ENCODE measurements at places on chromosomes 1 and 21.

- H3K27me3 ChIP-seq = peaks cover 99% of the 10 kb centered on the region
- H3K36me3 ChIP-seq = no peaks in the 10 kb centered on the region
- no peak within 1 kb of the TSS for H3K27ac ChIP-seq
- peaks cover 13% of the 10 kb centered on the region for H3K4me1 ChIP-seq
- DNase-seq = no peak
Measured at GRCh38 chr1:170664093-170664827, at the start of gene PRRX1. Gene PRRX1 (plus strand): TSS chr1:170664131. CDS start chr1:170664219, 88 bp downstream.

DNA sequence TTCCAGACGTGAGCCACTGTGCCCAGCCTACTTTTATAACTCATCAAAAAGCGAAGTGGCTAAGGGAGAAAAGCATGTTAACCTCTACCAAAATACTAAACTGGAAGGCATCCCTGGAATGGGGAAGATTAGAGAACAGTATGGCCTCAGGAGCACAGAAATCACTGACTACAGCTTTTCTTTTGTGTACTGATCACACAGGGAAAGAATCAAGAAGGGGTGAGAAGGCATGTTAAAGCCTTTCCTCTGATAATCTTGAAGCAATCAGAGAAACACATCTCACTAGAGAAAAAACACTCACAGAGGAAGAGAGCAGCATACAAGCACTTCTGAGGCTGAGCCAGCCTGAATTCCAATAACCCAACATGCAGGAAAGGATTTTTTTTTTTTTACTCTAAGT lies 10.7 kb downstream of the PCAT6 start:
- no peak for DNase-seq
- H3K27me3 ChIP-seq = peaks cover 29% of the 10 kb centered on the region
- peak overlapping the region; percentile 7 for H3K27ac ChIP-seq
- no peaks in the 10 kb centered on the region for H3K36me3 ChIP-seq

GRCh38 chr1:89312572-89312971 lies 39.9 kb upstream of the GBP5 start:
- DNase-seq = no peak
- H3K27me3 ChIP-seq = no peaks in the 10 kb centered on the region
- peaks cover 3% of the 10 kb centered on the region for H3K4me1 ChIP-seq
- no peak overlapping the region for H3K27ac ChIP-seq
- no peaks in the 10 kb centered on the region for H3K36me3 ChIP-seq
- H3K4me3 ChIP-seq = no peak overlapping the region

DNA sequence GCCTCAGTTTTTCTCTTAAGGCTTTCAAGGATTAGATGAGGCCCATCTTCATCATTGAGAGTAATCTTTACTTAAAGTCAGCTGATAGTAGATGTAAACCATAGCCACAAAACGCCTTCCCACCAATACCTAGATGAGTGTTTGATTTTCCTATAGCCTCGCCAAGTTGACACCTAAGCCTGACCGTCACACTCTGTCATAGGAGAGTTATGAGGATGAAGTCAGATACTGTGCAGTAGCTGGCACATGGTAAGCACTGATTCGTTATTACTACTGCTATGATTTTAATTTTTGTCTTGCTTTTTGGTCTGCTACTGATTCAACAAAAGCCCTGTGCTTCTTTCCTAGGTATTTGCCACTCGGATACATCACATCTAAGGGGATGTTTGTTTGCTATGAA lies 395.5 kb downstream of the RPS6KC1 start:
- DNase-seq = no peak
- no peak overlapping the region for H3K27ac ChIP-seq
- H3K36me3 ChIP-seq = no peaks in the 10 kb centered on the region
- no peaks in the 10 kb centered on the region for H3K27me3 ChIP-seq

GRCh38 chr1:20936621-20937020 lies 149.5 kb upstream of the HP1BP3 start:
- peaks cover 42% of the 10 kb centered on the region for H3K36me3 ChIP-seq
- no peak for DNase-seq
- H3K4me1 ChIP-seq = no peaks in the 10 kb centered on the region
- no peak overlapping the region for H3K27ac ChIP-seq
- H3K4me3 ChIP-seq = no peak overlapping the region
- H3K27me3 ChIP-seq = no peaks in the 10 kb centered on the region

- no peaks in the 10 kb centered on the region for H3K4me1 ChIP-seq
- no peak for DNase-seq
- H3K36me3 ChIP-seq = no peaks in the 10 kb centered on the region
- no peaks in the 10 kb centered on the region for H3K27me3 ChIP-seq
Measured at GRCh38 chr1:97780884-97781283, 139.9 kb downstream of the DPYD start.

GRCh38 chr1:151512326-151512725 lies 1.1 kb downstream of the CGN start:
- DNase-seq = no peak

DNA sequence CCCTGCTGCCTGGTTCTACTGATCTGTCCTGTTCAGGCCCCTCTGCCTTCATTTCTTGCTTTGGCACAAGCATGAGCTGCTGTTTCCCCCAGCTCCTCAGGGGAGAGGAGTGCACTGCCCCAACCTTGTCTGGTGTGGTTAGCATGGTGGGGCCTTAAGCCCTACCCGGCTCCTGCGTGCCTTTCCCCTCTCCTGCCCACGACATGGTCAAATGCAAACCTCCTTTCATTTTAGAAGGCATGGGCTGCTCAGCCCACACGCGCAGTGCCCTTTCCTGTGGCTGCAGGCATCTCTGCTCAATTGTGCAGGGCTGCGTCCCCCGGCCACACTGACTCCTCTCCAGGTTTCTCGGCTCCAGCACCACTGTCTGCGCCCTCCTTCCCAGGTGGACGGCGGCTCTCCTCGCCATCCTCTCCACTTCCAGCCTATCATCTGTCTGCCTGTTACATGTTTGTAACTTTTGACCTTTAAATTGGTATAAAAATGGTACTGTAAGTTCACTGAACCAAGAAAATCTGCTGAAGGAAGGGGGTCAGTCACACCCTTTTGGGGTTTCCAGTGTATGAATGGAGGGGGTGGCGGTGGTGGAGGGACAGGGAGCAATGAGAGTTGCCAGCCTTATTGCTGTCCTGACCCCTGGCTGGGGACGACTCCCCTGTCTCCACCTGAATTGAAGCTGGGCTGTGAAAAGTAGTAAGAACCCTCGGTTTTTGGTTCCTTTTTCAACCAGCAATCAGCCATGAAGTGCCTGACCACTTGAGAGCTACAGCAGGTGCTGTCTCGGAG lies 5.1 kb downstream of the PDE9A start:
- no peak for DNase-seq
- peaks cover 27% of the 10 kb centered on the region for H3K36me3 ChIP-seq
- H3K4me1 ChIP-seq = peaks cover 8% of the 10 kb centered on the region
- peaks cover 8% of the 10 kb centered on the region for H3K27me3 ChIP-seq

DNA sequence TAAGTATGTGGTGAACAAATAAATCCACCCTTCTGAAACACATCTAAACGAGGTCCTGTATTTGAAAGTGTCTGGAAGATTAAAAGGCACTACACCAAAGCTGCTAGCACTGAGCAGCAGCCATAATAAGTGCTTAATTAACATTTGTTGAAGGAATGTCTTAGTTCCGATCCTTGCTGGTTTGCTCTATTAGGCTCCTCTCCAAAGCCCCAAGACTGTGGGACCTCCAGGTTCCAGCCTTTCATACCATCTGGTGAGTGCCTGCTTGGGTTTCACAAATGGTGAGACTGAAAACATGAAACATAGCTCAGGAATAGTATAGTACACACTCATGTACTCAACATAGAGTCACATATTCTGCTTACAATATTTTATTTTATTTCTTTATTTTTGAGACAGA lies 640 bp upstream of the CYP2J2 start:
- peaks cover 2% of the 10 kb centered on the region for H3K4me1 ChIP-seq
- H3K27me3 ChIP-seq = peaks cover 3% of the 10 kb centered on the region
- no peak overlapping the region for H3K27ac ChIP-seq
- DNase-seq = no peak

- H3K4me1 ChIP-seq = peaks cover 35% of the 10 kb centered on the region
- no peaks in the 10 kb centered on the region for H3K36me3 ChIP-seq
- no peak overlapping the region for H3K27ac ChIP-seq
- no peak for DNase-seq
Measured at GRCh38 chr1:208183977-208184911, 59.9 kb downstream of the PLXNA2 start.

- H3K36me3 ChIP-seq = no peaks in the 10 kb centered on the region
- no peak overlapping the region for H3K4me3 ChIP-seq
- no peak overlapping the region for H3K27ac ChIP-seq
- peaks cover 22% of the 10 kb centered on the region for H3K4me1 ChIP-seq
- peaks cover 2% of the 10 kb centered on the region for H3K27me3 ChIP-seq
- DNase-seq = no peak
Measured at GRCh38 chr1:169103480-169103893, 3.0 kb upstream of the ATP1B1 start.

- H3K4me1 ChIP-seq = no peaks in the 10 kb centered on the region
- no peaks in the 10 kb centered on the region for H3K27me3 ChIP-seq
- no peaks in the 10 kb centered on the region for H3K36me3 ChIP-seq
- DNase-seq = no peak
- H3K4me3 ChIP-seq = no peak overlapping the region
- no peak overlapping the region for H3K27ac ChIP-seq
Measured at GRCh38 chr1:29583727-29584126, 347.4 kb downstream of the PTPRU start.

GRCh38 chr1:206706298-206706791 lies 21.6 kb downstream of the MAPKAPK2 start:
- H3K27ac ChIP-seq = no peak overlapping the region
- H3K36me3 ChIP-seq = no peaks in the 10 kb centered on the region
- peak; percentile 36 for DNase-seq

DNA sequence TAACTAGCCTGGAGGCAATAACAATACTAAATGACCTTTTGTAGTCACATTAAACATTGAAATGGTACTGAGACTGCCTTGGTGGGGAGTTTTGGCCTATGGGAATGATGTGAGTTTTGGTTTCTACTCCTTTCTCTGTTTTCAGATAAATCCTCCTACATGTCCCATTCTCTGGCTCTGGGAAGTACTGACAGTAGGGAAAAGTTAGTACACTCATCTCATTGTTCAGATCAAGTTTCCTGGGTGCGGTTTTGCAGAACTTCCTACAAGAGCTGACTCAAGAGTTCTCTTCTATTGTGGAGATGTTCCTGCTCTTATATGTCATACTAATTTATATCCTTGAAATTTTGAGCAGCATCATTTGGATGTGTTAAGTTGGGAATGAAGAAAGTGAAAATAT lies 74.2 kb upstream of the MACF1 start:
- no peak overlapping the region for H3K4me3 ChIP-seq
- H3K36me3 ChIP-seq = peaks cover 18% of the 10 kb centered on the region
- H3K27me3 ChIP-seq = no peaks in the 10 kb centered on the region
- peak overlapping the region; percentile 15 for H3K27ac ChIP-seq
- no peak for DNase-seq

- H3K4me3 ChIP-seq = no peak overlapping the region
- no peaks in the 10 kb centered on the region for H3K36me3 ChIP-seq
- H3K4me1 ChIP-seq = peaks cover 9% of the 10 kb centered on the region
- DNase-seq = no peak
Measured at GRCh38 chr1:157000686-157001085, 44.9 kb downstream of the ARHGEF11 start.

DNA sequence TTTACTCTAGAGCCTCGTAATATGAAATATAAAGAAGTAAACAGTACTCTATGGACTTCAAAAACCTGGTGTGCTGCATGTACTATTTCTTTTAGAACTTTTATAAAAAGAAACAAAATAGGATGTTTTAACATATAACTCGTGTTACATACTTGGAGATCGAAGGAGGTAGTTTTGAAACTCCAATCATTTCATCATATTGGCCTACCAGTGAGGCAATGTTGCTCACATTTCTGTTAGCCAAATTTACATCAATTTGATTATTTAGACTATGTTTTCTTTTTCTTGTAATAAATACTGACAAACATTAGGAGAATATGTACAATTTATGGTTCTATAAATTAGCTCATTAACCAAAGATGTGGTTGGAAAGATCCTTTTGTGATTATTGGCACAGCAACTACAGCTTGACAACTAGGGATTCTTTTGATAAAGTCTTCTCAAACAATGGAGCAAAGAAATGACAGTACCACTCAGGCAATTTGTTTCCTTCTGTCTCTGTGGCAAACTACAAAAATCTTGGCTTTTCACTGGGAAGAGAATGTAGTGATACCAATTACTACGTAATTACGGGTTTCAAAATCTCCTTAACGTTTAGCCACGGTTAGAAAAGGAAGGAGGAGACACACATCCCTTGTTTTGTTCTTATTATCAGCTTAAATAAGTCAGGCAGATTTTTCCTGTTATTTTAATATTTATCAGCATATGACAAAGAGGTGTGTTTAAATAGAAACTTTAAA lies 266.6 kb upstream of the SGIP1 start:
- DNase-seq = no peak
- H3K4me3 ChIP-seq = no peak overlapping the region
- no peaks in the 10 kb centered on the region for H3K36me3 ChIP-seq
- peaks cover 25% of the 10 kb centered on the region for H3K4me1 ChIP-seq
- no peaks in the 10 kb centered on the region for H3K27me3 ChIP-seq
- H3K27ac ChIP-seq = no peak overlapping the region

DNA sequence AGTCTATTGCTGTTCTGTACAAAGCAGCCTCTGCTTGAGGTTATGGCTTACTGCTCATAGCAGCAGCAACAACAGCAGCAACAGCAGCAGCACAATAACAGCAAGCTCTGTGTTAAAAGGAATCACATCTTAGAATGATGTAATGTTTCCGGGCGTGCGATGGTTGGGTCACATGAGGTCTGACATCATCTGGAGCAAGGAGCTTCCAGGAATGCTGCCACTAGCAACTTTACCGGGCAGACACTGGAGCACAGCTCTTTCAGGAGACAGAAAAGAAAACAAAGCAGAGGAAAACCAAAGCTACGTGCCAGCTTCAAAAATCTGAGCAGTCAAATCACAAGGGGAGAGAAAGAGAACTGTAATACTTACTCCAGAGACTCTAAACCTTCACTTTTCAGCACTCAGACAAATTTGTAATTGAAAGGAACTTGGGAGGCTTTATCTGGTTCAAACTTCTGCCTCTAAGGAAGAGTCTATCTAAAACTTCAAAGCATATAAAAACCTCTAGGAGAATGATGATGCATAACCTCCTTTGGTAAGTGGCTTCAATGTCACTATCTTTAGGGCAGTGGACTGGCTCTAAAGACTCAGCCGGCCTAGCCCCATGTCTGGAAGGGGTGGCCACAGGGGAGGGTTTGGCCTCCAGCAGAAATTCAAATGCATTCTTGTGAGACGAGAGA lies 28.3 kb upstream of the RAB3GAP2 start:
- no peak overlapping the region for H3K27ac ChIP-seq
- DNase-seq = peak; percentile 27
- peak overlapping the region; percentile 32 for H3K4me3 ChIP-seq
- H3K4me1 ChIP-seq = peaks cover 10% of the 10 kb centered on the region
- no peaks in the 10 kb centered on the region for H3K27me3 ChIP-seq

GRCh38 chr1:207651583-207651982 lies 6.7 kb downstream of the CR1L start:
- H3K27ac ChIP-seq = no peak overlapping the region
- no peak overlapping the region for H3K4me3 ChIP-seq
- DNase-seq = no peak
- peaks cover 2% of the 10 kb centered on the region for H3K4me1 ChIP-seq
- no peaks in the 10 kb centered on the region for H3K27me3 ChIP-seq
- H3K36me3 ChIP-seq = no peaks in the 10 kb centered on the region

All from neuronal stem cell (in vitro differentiated cells).